ENCODE measurements at places on chromosomes 13 and 19.

GRCh38 chr19:45177817-45178261 lies at the start of gene TRAPPC6A:
TSS of gene TRAPPC6A (minus strand) at chr19:45178237. CDS start at chr19:45178218, 19 bp downstream.
- DNase-seq = no peak

DNA sequence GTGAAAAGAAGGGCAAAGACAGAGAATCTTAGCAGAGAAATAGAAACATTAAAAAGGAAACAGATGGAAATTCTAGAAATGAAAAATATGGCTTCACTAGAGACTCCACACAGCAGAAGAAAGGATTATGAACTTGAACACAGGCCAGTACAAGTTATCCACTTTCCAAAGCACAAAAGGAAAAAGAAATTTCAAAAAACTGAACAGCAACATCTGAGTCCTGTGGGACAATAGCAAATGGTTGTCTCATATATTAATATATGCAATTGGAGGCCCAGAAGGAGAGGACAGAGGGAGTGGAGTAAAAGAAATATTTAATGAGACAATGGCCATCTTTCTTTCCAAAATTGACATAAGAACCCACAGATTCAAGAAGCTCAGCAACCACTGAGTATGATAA lies 141.7 kb upstream of the GJB6 start:
- no peak for DNase-seq

DNA sequence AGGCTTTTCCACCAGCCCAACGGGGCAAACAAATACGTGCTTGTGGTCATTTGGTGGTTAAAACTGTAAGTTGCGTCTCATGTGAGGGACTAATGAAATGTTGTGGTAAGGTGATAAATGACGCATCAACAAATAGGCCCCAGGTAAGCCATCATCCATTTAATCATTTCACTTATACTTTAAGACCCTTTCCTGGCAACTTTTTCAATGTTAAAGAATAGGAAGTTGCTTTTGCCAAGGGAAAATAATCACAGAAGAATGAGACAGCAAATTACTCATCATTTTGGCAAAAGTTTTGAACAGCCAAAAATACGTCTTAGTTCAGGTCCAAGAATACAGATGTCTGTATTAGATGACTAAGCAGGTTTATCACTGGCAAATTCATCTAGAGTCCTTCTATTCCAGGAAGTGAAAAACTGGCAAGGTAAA lies 660.4 kb downstream of the SLITRK1 start:
- no peak for DNase-seq

GRCh38 chr13:79995334-79995733 lies 345.6 kb downstream of the SPRY2 start:
- DNase-seq = no peak

- DNase-seq = peak; percentile 90
Observed at GRCh38 chr19:48362716-48363499, 832 bp downstream of the TMEM143 start.

GRCh38 chr19:1985588-1986356 lies 29.7 kb downstream of the BTBD2 start:
- no peak for DNase-seq

GRCh38 chr19:54606230-54606629 lies 12.8 kb downstream of the LILRA1 start:
- no peak for DNase-seq

DNA sequence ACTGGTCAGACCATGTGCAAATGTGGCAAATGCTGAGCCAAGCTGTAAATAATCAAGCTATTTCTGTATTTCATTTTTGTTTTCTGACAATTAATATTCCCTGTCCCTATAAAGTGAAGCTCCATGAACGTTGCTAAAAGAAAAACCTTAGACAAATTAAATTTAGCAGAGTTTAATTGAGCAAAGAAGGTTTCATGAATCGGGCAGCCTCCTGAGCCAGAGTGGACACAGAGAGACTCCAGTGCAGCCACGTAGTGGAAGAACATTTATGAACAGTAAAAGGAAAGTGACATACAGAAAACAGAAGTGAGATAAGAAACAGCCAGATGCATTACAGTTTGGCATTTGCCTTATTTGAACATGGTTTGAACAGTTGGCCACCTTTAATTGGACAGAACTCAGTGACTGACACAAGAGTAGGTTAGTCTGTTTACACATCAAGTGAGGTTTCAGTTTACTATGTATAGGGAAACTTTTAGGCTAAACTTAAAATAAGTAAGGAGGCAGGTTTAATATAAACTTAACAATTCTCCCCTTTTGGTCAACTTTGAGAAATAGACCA lies 69.7 kb downstream of the UFM1 start:
- DNase-seq = no peak

DNA sequence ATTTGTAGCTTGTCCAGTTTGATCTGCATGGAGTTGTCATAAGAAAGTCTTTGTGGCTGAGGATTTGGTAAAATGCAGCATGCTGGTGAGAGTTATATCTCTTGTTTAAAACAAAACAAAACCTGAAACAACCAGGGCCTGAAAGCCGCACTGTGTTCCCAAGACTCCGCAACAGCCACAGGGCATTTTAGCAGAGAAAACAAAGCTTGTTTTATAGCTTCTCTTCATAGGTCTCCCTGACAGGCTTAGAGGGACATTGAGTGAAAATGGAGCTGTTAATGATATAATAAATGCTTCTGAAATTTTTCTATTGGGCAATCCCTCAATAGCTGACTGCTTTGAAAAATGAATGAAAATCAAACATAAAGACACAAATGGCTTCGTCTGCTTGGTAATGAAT lies 148.7 kb upstream of the RNF113B start:
- peak; percentile 96 for DNase-seq

DNA sequence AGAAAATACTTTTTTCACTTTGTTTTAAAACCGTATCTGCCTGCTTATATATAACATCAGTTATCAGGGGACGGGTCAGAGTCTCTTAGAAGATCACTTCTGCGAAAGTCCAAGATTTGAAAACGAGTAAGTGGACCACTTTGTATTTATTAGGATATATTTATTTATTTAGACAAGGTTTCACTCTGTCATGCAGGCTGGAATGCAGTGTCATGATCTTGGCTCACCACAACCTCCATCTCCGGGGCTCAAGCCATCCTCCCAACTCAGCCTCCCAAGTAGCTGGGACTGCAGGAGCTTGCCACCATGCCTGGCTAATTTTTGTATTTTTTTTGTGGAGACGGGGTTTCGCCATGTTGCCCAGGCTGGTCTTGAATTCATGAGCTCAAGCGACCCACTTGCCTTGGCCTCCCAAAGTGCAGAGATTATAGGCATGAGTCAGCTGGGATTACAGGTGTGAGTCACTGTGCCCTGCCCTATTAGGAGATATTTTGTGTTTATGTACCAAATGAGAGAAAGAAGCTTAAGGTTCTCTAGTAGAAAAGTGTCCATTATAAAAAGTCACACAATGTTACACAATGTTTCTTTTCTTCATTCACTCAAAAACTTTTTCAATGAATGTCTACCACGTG lies 39.5 kb downstream of the RASL11A start:
- DNase-seq = no peak

DNA sequence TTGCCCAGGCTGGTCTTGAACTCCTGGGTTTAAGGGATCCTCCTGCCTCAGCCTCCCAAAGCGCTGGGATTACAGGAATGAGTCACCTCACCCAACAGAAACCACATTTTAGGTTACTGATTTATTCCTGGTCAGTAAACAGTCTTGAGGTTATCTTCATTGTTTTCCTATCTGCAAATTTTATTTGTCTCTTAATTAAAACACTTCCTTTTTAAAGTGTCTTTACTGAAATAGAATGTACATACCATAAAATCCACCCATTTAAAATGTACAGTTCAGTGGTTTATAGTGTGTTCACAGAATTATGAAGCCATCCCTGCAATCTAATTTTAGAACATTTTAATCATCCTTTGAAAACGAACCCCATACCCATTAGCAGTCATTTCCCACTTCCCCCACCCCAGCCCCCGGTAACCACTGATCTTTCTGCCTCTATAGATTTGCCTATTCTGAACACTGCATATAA lies 63.0 kb downstream of the MAP4K1 start:
- no peak for DNase-seq

- no peak for DNase-seq
Observed at GRCh38 chr13:58254943-58255342, 623.4 kb downstream of the PCDH17 start.

DNA sequence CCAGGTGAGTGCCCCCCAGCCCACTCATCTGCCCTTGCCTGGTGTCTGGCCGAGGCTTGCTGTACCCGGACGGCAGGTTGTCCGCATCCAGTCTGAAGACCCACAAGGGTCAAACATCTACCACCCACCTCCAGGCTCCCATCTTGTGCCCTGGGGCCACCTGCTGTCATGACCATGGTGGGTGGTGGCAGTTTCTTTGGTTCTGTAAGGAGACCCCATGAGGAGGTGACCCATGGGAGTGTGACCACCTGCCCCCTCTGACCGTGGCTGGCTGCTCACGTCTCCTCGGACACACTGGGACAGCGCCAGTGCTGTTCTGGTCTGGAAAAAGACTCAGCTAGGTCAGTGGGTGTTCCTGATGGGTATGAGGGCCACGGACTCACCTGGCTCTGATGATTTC lies 93.9 kb downstream of the TEX29 start:
- DNase-seq = no peak

GRCh38 chr13:112442483-112443090 lies 66.4 kb downstream of the SPACA7 start:
- DNase-seq = peak; percentile 28

GRCh38 chr13:23609414-23609760 lies 39.2 kb downstream of the TNFRSF19 start:
- DNase-seq = no peak

DNA sequence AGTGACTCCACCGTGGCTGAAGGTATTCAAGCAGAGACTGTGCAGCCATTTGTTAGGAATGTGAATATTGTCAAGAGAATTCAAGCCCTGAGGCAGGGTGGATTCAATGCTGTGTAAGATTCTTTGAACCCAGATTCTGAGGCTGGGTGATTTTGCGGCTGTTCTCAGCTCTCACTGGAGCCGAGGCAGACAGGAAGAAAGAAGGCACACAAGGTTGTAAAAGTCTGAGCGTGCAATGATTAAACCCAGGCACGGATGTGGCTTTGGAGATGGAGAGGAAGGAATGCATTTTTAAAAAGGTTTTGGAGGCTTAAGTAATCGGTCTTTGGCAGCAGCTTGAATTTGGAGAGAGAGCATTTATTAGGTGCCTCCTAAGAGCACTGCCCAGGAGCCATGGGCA lies 187.9 kb downstream of the KATNAL1 start:
- DNase-seq = no peak

DNA sequence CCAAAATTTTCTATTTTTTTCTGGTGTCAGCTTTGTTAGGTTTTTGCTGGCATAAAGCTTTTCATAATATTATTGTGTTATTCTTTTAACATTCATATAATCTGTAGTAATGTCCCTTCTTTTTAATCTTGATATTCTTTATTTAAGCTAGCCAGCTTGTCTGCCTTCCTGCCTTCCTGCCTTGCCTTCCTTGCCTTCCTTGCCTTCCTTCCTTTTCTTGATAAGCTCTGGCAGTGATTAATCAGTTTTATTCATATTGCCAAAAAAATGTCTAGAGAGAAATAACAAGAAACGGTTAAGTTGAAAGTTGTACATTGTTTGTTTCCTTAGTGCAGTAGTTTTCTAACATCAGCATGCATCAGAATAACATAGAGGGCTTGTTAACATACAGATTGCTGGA lies 257.5 kb downstream of the MAB21L1 start:
- no peak for DNase-seq

GRCh38 chr13:45231722-45232121 lies 30.9 kb upstream of the KCTD4 start:
- DNase-seq = no peak

GRCh38 chr13:45162194-45162593 lies 38.7 kb downstream of the KCTD4 start:
- DNase-seq = no peak

DNA sequence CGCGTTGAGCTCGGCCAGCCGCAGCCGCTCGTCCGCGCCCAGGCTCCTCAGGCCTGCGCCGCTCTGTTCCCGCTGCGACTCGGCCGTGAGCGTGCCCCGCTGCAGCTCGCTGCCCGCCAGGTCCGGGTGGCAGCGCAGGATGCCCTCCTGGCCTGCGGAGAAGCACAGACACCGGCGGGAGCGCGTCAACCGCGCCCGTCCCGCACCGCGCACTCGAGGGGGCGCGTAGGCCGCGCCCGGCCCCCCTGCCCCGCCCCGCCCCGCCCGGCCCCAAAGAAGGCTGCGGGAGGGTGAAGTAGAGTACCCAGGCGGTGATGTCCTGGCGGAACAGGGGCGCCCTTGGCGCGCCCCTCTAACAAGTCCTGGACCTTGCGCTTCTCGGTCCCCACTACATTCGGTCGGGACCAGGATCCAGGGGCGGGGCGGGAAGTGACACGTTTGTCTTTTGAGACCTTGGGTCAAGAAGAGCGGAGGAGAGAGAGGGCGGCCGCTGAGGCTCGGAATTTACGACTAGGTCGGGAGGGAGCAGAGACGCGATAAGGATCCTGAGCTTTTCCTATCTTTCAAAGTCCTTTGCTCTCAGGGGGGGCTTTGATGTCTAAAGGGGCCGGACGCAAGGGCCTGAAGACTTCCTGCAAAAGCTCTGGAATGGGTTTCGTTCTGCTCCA lies 9.3 kb upstream of the CDX2 start:
- DNase-seq = no peak

GRCh38 chr13:97432232-97432916 lies 1.6 kb upstream of the RAP2A start:
- DNase-seq = no peak

DNA sequence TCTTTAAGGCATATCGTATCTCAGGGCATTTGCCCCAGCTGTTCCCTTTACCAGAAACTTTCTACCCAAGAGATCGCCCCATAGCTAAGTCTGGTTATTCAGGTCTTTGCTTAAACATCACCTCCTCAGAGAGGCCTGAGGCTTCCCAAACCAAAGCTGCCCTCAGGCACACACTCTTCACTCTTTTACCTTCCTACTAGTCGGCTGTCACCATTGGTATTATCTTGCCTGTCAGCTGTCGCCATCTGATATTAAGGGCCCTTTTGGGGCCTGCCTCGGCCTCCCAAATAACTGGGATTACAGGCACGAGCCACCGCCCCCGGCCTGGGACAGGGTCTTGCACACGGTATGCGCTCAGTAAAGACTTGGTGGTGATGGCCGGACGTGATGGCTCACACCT lies 1.0 kb downstream of the GADD45GIP1 start:
- DNase-seq = no peak

DNA sequence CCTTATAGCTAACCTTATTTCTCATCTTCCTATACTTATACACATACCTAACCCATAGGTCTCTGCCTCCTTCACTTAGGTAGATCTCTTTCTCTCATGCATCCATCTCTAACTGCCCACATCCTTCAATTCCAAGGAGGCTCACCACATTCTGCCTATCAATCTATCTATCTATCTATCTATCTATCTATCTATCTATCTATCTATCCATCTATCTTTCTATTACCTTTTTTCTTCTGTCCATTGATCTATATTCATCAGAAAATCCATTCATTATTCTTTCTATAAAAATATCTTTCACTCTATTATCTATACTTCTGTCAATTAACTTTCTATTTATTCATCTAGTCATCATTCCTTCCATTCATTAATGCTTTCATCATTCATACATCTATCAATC lies 11.1 kb upstream of the CYP2A7 start:
- DNase-seq = no peak
